NCI-H1092 treated with DMSO at 0.1 percent for 48 hours (cell line): ENCODE measurements at places on chromosomes 6 and 20.

DNA sequence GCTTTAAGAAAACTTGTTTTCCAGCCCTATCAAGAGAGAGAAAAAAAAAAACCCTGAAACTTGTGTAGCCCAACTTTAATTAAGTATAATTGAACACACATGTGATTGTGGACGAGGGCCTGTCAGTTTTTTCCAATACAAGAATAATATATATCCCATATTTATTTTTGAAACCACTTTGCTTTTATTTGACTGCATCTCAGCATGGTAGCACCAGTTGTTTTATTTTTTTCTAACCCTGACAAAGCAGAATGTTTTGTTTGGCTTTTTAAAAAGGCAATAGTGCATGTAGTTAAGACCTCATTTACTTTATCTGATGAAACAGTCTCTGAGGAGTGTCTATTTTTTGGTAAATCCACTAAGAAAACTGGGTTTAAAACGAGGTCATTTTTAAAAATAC, 257.7 kb downstream of the CDKAL1 start:
- no peak for DNase-seq

DNA sequence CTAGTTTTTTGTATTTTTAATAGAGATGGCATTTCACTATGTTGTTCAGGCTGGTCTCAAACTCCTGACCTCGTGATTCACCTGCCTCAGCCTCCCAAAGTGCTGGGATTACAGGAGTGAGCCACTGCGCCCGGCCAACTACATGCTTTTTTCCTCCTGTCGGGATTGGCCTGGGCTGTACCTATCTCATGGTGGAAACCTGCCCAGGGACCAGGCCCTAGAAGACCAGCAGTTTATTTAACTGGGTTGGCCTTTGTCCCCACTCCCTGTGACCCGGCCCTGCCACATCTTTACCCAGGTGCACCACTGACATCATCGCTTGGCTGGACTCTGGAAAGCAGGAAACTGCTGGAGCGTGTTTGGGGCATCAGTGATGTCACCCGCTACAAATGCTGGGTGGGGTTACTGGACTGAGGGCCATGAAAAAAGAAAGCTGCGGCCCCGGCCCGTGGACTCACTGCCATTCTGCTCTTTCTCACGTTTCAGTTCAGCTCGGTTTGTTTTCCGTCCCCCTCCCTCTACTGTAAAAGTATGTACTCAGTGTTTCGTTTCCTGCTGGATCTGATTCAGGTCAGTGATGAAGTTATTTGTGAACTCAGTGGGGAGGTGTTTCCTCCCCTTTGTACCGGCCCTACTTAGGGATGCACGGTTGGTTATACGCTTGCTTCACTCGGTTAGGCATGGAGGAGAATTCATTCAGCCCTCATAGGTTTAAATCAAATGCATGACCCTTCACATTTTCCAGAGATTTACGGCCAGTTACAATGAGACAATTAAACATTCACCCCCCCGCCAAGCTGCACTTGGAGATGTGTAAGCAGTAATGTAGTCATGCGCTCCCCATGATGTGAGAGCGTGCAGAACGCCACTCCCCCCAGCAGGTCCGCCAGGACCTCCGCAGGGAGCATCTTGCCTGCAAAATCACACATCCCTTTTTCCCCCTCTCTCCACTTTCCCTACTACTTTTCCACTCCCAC, 179.3 kb downstream of the MTHFD1L start:
- DNase-seq = peak; percentile 47

DNA sequence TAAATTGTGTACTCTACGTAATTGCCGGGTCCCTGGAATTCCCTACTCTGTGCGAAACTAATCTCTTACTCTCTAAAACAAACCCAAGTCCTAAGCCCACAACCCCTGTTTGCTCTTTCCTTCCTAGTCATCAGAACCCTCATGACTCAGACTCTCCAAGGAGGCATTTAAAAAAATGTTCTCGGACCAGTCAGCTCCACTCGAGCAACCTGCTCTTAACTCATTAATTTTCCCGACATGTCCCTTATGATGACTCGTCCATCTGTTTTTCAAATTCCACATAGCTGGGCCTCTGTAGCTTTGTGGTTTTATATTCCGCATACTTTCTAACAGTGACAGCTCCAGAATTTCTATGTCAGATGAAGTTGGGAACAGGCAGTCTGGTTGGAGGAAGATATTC, 2.6 kb upstream of the MUC22 start:
- DNase-seq = no peak

DNA sequence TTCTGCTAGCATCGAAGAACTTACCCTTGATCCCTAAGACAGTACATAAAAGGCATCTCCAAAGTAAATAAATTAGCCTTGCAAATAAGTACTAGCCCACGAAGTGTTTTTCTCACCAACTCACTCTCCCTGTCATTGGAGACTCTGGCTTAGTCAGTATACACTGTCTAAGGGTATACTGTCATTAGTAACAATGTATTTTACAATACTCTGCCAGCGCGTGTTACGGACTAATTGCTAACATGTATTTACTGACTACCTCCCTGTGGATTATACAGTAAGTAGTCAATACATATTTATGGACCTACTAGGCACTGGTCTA, 72.1 kb downstream of the NFATC2 start:
- no peak for DNase-seq

DNA sequence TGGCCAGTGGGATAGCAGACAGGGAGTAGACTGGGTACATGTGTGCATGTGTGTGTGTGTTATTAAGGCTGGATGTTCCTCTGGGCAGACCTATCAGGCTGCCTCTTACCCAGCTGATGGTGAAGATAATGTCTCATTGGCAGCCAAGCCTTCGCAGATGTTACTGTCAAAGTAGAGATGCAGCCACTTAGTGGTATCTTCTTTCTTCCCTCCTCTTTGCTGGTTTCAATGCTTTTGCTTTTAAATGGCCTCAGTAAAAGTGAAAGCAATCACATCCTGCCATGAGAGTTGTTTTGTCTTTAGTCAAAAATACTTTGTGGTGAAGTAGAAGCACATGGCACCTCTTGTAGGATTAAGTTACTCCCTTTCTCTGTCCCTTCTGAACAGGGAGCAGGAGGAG, 57.5 kb downstream of the SNRNP48 start:
- no peak for DNase-seq

- DNase-seq = no peak
Measured at GRCh38 chr6:47064274-47064673, 22.1 kb upstream of the ADGRF1 start.

GRCh38 chr20:43975096-43975768, 60.6 kb downstream of the TOX2 start:
- DNase-seq = no peak

- DNase-seq = peak; percentile 13
Measured at GRCh38 chr6:152267967-152268845, 369.0 kb downstream of the SYNE1 start.

DNA sequence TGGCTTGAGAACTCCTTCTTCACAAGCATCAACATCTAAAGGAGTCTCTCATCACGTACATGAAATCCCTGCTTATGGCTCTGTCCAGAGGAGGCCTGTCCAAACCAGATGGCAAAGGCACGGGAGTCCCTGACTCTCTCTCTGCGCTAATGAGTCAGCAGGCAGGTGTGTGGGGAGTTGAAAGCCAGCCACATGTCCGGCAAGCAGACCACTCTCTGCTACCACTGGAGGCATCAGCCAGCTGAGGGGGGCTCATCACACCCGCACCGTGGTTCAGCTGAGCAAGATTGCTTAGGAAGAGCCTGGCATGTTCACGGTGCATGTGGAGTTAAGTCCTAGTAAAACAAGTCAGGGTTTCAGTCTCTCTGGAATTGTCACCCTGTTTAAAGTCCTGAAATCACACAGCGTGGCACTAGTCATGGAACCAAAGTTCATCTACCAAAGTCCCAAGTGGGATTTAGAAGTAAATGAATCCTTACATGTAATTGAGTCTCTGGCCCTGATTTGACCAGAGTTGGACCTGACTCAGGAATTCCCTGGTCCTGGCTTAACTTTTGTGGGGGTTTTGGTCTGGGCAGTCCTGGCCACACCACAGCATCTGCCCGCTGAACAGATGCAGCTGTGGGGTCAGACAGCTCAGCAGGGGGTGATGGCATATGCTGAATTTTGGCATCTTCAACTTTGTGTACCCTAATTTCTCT, 155.2 kb upstream of the RIN2 start:
- DNase-seq = peak; percentile 14

DNA sequence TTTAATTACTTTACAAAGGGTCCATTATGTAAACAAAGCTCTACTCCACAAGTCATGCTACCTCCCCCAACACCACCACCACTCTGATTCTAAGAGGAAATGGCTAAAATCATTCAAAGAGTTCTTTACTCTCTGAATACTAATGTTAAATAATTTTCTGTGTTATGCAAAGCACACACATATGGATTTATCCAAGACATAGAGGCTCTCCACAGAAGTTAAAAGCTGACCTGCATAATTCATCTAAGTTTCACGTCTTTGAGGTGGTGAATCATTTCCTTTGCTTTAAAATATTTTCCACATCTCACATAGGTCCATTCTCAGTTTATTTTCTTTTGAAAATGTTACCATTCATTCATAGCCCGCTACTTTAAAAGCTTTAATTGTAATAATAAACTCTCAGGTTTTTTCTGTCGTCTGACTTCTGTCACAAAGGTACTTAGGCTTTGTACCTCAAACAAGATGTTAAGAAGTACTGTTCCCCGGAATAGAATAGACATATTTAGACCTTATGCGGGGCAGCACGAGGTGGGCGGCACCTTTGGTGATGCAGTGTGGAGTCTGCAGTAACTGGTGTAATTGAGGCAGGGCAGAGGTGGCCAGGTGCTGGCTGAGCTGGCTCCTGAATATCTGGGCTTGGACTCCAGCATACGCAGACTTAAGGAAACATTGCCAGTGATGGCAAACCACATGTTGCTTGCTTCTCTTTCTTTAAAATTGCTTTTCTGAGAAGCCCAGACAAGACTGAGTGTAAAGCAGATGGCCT, 55.8 kb downstream of the KIF6 start:
- DNase-seq = no peak

DNA sequence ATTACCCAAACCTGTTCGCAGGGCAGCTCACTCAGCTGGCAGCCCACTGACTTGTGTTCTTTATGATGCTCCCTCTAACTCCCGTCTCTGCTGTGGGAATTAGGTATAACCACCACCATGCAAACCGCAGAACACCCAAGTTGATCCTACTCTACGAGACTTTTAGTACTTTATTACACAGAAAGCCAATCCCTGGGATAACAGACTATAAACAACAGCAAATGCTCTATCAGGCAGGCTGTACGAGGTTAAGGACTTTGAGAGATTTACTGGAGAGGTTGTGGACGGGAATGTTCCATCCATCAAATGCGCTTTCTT, 241.1 kb downstream of the FOXC1 start:
- no peak for DNase-seq

- DNase-seq = no peak
Measured at GRCh38 chr6:92701425-92702096, 717.8 kb downstream of the EPHA7 start.

GRCh38 chr20:59149678-59150504, 13.7 kb upstream of the ZNF831 start:
- DNase-seq = no peak

- no peak for DNase-seq
Measured at GRCh38 chr6:12516070-12516469, 200.5 kb upstream of the PHACTR1 start.

- DNase-seq = no peak
Measured at GRCh38 chr6:35209622-35210247, 4.0 kb upstream of the SCUBE3 start.

DNA sequence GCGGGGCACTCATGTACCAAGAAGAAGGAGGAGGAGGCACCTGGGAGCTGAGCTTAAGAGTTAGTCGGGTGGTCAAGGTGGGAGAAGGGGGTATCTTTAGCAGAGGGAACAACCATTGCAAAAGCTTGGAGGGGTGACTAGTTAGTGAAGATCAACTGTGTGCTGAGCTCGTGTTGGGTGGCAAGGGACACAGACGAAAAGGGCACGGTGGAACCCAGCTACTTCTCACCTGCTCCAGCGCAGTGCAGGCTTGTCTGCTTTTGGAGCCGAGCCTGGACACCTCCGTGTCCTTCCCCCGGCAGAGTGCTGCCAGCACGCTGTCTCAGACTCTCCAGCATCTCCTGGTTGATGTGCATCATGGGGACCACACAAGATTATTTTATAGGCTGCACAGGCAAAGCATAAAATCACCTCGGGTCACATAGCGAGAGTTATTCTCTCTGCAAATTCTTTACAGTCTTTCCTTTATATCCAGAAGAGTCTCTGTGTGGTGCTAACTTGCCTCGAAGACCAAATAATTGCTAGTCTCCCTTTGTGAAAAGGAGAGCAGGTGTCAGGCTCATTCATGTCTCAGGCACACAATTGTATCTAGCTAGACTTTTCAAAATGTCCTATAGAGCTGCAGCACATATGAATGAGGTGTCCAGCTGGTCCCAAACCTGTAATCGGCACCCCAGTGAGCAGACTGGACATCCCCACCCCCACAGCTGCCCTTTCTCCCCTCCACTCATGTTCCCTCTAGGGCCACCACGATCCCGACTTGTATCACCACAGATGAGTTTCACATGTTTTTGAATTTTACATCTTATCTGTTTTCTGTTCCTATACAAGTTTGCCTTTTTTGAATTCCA, 123.4 kb downstream of the CEBPB start:
- DNase-seq = no peak

- no peak for DNase-seq
Measured at GRCh38 chr6:83878902-83879644, 19.6 kb downstream of the CYB5R4 start.

GRCh38 chr20:57071283-57071731, 195.1 kb downstream of the BMP7 start:
- no peak for DNase-seq

DNA sequence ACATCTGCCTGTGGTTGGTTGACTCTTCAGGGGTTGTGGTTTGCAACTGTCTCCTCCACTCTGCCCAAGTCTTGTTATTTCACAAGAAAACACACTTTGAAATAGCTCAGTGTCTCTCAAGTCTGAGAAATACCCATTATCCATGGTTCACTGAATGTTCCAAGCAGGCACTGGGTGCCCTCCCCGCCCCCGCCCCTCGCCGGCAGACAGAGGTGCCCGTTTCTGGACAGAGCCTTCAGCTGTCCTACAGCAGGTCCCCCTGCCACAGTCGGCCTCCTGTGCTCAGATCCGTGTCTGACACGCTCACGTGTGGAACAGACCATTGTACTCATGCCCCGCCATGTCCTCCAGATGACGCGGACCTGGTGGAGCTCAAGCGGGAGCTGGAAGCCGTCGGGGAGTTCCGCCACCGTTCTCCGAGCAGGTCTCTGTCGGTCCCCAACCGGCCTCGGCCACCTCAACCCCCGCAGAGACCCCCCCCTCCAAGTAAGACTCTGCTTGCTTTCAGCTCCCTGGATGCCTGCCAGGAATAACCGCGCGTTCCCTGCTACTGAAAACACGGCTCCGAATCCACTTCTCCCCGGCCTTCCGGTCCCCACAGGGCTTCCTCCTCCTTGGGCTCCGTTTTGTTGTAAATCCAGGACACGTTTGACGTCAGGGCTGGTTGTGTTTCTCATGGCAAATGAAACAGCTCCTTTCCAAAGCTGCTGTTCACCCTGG, 81.4 kb downstream of the SERAC1 start:
- DNase-seq = no peak

DNA sequence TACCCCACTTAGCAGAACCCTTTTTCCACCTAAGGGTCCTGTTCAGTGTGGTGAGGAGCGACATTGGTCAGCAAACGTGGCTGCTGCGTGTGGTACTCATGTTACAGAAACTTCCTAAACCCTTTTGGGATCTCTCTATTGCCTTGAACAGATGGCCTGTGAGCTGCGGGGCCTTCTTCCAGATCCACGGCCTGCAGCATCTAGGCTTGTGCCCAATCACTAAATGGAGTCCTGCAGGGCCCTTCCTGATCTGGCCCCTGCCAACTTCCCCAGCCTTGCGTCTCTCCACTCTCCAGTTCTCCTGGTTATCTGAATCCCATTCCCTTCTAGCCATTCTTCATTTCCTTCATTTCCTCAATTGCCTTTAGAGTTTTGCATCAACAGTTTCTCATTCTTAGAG, 85.6 kb downstream of the PDE7B start:
- no peak for DNase-seq

- no peak for DNase-seq
Measured at GRCh38 chr20:40960101-40960500, 68.5 kb upstream of the TOP1 start.
